ENCODE measurements at places on chromosomes 6 and 20.

DNA sequence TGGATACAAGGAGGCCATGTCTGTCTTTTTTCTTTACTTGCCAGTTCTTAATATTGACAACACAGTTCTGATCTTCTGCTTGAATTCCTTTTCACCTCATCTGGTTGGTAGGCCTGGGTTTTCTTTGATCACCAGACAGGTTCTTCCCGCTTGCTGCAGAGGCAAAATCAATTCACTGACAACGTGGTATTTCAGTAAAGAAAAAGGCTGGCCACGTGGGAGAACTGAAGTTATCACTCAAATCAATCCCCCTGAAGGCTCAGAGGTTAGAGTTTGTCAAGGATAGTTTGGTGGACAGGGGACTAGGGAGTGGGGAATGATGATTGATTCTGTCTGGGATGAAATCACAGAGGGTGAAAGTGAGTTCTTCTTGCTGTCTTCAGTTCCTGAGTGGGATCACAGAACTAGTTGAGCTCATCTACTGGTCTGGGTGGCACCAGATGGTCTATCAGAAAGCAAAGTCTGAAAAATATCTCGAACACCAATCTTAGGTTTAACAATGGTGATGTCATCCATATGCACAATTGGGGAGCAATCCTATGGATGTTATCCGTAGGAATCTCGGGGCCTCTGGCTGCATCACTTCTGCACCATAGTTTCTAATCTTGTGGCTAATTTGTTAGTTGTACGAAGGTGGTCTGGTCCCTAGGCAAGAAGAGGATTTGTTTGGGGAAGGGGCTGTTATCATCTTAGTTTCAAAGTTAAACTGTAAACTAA, 37.3 kb upstream of the OLIG3 start:
- no peak for DNase-seq

DNA sequence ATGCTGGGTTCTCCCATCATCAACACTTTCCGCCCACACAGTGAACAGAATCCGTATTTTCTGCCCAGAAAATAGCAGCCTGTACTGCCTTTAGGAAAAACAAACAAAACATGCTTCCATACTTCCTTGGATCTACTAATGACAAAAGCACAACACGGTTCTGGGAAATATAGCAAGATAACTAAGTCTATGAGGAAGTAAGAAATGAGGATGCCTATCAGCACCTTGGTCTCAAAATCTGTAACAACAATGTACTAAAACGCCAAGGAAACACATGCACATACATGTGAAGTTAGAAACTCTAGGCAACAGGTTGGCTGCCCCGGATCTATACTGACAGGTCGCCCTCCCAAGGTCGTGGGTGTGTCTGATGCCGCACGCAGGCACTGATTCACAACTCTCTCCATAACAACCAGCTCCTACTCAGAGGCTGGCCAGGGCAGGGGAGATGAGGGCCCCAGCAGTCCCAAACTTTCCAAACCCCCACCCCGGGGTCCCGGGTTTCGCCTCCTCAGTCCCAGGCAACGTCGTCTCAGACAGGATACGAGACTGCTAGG, 710 bp downstream of the BTBD9 start:
- peak; percentile 47 for DNase-seq

DNA sequence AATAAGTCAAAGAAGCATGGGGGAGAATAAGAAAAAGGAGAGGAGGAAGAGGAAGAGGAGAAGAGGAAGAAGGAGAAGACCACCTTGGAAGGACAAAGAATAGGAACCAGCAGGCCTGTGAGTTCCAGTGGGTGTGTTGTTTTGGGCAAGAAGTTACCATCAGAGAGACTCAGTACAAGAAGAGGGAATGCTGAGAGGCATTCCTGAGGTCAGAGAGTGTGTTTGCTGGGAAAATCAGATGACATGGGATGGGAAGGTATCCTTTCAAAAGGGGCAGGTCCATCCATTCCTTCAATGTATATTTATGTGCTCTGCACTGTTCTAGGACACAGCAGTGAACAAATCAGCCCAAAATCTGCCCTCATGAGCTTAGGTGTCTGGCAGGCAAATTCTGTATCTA, 40.5 kb upstream of the PRIM2 start:
- DNase-seq, result no peak

- no peak for DNase-seq
Measured at GRCh38 chr20:9838035-9838377, 870 bp downstream of the PAK5 start.

GRCh38 chr6:158762787-158763433, 56.3 kb downstream of the EZR start:
- no peak for DNase-seq

DNA sequence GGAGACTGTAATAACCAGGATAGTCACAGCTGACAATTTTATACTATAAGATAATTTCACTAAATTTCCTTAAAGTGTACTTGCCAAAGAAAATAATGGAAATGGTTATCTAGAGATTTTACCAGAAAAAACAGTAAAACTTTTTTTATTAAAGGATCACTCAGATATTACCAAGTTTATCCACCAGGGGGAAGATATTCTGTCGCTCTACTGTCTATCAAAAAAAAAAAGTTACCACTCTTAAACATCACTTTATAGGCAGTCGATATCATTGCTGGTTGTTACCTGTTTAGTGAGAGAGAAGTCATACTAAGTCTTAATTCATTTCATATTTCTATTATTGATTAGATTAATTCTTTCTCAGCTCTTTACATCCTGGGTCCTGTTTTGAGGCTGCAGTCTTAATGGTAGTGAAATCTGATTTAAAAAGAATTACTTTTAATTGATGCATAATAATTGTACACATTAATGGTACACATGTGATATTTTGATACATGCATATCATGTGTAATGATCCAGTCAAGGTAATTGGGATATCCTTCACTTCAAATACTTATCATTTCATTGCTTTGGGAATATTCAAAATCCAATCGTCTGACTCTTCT, 18.9 kb downstream of the L3MBTL3 start:
- no peak for DNase-seq

- DNase-seq, result no peak
Measured at GRCh38 chr6:3849681-3850450, 693 bp downstream of the FAM50B start.

DNA sequence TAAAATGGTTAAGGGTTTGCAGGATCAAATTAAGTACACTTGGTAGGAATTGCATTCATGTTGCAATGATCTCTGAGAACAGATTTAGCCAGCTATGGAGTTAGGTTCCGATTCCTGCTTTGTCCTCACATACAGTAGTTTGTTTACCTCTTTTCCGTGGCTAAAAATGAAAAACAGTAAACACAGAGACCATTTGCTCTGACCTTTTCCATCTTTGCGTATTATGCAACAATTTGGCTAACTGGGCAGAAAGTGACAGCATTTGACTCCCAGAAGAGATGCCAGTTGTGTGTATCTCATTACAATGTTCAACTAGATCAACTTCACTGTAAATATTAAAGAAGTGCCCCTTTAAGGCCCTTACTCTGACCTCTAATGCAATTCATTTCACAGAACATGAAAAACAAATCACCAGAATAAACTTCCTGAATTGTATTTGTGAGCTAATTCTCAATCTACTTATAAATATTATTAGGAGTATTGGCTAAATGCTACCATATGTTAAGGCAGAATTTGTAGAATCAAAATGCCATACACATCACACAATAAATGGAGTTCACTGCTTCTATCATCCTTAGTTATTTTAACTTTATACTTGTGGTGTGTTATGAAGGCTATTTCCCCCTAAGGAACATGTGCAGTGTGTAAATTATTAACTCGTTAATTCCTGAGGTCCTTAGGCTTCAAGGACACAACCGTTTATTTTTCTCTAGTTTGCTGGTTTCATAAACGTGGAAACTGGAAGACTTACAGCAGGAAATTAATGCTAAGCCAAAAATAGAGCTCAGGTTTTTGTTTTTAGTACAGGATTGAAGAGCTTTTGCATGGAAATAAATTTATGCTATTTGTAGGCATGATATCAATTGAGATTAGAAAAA, 380.7 kb upstream of the CITED2 start:
- no peak for DNase-seq

- no peak for DNase-seq
Measured at GRCh38 chr6:87851674-87852299, 149.8 kb upstream of the AKIRIN2 start.

DNA sequence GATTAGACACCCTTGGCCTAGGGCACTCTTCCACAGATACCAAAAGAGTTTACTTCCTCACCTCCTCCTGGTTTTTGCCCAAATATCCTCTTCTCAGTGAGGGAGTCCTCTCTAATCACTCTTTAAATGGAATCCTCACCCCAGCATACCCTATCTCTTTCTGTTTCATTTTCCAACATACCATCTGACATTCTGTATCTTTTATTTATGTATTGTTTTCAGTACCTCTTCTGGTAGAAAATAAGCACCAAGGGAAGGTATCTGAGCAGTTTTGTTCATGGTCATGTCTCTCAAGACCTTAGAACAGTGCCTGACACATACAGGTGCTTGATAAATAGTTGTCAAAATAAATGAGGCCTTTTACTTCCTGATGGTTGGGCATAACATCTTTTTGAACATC, 55.1 kb downstream of the KIAA0408 start:
- no peak for DNase-seq

DNA sequence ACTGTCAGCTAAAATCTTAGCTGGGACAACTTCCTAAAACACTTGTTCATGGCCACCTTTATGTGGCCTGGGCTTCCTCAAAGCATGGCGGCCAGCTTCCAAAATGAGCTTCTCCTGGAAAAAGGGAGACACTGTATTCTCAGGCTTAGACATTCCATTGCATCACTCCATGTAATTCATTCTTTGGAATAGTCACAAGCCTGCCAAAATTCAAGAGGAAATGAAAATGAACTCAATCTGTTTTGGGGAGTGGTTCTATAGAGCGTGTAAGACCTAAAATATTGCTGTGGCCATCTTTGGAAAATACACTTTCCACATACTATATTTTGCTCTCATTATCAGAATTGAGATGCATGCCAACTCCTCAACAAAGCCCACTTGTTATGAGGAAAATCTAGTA, 687.0 kb downstream of the KIF16B start:
- no peak for DNase-seq

DNA sequence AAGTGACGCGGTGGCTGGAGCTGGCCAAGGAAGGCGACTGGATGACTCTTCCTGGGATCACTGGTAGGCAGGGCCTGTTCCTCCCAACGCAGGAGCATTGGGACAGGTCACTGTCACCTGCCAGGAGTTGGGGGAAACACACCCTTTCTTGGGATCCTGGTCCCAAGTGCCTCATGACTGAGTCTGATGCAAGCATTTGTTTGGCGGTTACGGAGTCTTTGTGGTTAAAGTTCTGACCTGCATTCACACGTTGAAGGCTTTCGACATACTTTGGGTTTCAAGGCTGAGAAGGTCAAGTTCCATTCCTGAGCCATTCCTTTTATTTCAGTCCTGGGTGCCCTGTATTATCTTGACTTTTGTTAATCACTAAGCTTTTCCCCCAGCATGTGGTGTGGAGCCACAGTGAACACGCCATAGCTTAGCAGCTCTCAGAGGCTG, 6.0 kb downstream of the PNLDC1 start:
- DNase-seq, result no peak

DNA sequence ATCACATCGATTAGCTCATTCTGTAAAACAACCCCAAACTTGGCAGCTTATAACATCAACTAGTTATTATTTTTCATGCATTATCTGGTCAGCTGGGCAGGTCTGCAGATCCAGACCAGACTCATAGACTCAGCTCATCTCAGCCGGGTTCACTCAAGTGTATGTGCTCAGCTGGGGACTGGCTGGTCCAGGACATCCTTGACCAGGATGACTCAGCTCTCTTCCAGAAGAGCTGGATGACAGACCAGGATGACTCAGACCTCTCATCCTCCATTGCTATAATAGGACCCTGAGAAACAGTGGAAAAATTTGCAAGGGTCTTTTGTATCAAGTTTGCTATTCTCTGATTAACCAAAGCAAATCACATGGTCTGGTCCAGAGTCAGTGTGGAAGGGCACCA, 312.5 kb upstream of the PLCB4 start:
- DNase-seq, result no peak

- no peak for DNase-seq
Measured at GRCh38 chr6:167930295-167930694, 67.2 kb upstream of the KIF25 start.

GRCh38 chr6:39849764-39850163, 57.6 kb downstream of the DAAM2 start:
- DNase-seq, result no peak

GRCh38 chr20:41131594-41132387, 5.6 kb upstream of the PLCG1 start:
- no peak for DNase-seq

GRCh38 chr20:63009988-63010769, 3.4 kb upstream of the BHLHE23 start:
- DNase-seq, result peak; percentile 49

DNA sequence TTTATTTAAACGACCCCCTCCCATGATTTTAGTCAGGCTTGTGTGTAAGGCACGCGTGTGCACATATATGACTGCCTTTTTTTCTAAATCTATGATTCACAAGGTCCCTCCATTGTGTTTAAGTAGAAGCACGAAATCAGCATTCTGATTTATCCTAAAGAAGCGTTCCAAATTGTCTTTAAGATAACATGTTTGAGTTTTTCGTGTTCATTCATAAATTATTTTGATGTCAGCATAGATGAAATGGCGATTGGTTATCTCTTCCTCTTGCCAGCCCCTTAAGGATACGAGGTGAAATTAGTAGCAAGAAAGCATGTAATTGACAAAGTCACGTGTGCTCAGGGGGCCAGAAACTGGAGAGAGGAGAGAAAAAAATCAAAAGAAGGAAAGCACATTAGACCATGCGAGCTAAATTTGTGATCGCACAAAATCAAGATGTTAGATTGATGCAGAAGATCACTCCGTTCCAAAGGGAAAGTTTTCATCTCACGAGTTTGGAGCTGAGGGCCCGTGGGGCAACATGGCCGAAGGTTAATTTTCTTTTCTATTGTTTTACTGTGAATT, at the start of gene LIN28B:
Gene LIN28B (plus strand): TSS at position 377 of the 564 bp plus-strand sequence. CDS start 144 bp downstream, at position 521.
- no peak for DNase-seq

DNA sequence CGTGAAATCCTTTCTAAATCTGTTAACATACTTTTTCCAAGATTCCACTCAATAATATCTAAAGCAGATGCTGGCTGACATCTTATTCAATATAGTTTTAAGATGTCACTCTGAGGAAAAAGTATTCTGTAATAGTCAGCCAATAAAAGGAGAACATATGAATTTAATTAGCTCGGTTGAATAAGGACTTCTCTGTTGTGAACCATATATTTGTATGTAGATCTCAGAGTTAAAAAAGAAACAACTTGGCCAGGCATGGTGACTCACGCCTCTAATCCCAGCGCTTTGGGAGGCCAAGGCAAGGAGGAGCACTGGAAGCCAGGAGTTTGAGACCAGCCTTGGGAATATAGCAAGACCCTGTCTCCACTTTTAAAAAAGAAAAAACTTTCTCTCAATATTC, 7.4 kb upstream of the CD24 start:
- DNase-seq, result no peak

DNA sequence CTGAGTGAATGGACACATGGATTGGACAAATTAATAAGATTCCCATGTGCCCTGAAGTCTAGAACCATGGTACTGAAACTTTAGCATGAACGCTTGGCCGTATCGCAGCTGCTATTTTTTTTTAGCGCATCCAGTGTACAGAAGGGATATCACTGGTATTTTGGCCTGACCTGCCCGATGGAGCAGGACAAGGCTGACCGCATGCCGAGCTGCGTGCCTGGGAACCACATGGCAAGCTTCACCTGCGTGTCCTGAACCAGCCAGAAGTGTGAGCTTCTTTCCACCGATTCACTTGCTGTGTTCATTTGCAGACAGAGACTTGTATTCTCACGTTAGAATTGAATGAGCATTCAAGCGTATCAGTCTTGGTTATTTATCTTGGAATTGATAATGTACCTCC, 145.7 kb downstream of the CDH4 start:
- no peak for DNase-seq
